ENCODE measurements at places on chromosomes 7 and 10. TPM values are rescaled to one million over a fixed set of nuclear protein-coding genes. Genes with fewer than 3 reads are reported as not detected.

GRCh38 chr10:113459626-113460280, 93.1 kb upstream of the HABP2 start:
- H3K36me3 ChIP-seq = no peaks in the 10 kb centered on the region
- peaks cover 34% of the 10 kb centered on the region for H3K27me3 ChIP-seq
- no peak for DNase-seq
- H3K27ac ChIP-seq = no peak overlapping the region

DNA sequence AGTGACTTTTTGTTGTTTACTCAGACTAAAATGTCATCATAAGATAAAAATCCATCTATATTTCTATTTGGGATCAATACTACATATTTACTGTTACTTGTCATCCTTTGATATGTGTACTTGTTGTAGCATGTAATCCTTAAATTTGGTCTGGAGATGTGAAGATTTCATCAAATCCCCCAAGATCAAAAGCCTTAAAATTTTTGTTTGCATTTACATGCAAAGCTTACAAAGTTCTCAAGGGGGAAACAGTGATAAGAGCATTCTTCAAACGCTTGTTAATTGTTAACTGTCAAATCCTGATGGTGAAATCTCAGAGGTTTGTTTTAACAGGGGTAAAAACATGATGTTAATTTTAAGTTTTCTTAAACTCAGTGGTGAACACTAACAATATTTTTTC, 84.9 kb upstream of the SKAP2 start:
- no peaks in the 10 kb centered on the region for H3K4me1 ChIP-seq
- DNase-seq = no peak
- peaks cover 35% of the 10 kb centered on the region for H3K27me3 ChIP-seq
- no peak overlapping the region for H3K27ac ChIP-seq
- no peak overlapping the region for H3K4me3 ChIP-seq

- no peaks in the 10 kb centered on the region for H3K36me3 ChIP-seq
- H3K4me3 ChIP-seq = no peak overlapping the region
- H3K4me1 ChIP-seq = peaks cover 8% of the 10 kb centered on the region
- no peak overlapping the region for H3K27ac ChIP-seq
These were observed 23.0 kb upstream of the EGFR start for GRCh38 chr7:54995610-54996363.

DNA sequence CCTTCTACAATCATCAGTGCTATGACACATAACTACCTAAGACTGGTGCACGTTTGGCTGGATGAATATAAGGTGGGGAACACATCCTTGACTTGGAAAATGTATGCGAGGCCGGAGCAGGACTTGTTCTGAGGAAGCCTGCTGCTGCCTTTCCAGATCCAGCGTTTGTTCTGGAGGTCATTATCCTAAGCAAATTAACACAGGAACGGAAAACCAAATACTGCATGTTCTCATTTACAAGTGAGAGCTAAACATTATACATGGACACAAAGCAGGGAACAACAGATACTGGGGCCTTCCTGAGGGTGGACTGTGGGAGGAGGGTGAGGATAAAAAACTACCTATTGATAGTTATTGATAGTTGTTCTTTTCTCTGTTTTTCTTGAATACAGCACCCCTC, 10.8 kb upstream of the GALNT11 start:
- no peak for DNase-seq
- H3K36me3 ChIP-seq = no peaks in the 10 kb centered on the region
- H3K4me3 ChIP-seq = no peak overlapping the region
- no peak overlapping the region for H3K27ac ChIP-seq
- no peaks in the 10 kb centered on the region for H3K4me1 ChIP-seq

The NUP42 gene
- total RNA-seq = 58.0 TPM

The ATOH7 gene
- not detected for total RNA-seq
